ENCODE measurements at places on chromosomes 12 and 14. TPM values are rescaled to one million over a fixed set of nuclear protein-coding genes. Genes with fewer than 3 reads are reported as not detected.

The ATL1 gene
- 1.6 TPM for total RNA-seq

The PCNX1 gene
- 35.2 TPM for total RNA-seq

DNA sequence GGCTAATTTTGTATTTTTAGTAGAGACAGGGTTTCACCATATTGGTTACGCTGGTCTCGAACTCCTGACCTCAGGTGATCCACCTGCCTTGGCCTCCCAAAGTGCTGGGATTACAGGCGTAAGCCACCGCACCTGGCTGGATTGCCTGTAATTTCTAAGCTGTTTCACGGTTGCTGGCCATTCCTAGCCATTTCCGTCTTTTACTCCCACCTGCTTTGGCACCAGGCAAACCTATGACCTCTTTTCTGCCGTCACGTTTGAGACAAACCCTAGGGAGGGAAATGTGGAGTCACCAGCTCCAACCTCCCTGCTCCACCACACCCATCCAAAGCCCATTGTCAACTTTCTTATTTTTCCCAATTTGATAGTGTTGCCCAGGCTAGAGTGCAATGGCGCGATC, 1.2 kb downstream of the GPR132 start:
- no peak for DNase-seq

GRCh38 chr14:67857778-67858350, 38.3 kb downstream of the RAD51B start:
- DNase-seq = no peak

The KERA gene
- total RNA-seq = not detected

- DNase-seq = no peak
Observed at GRCh38 chr12:77060136-77060882, 5.1 kb downstream of the E2F7 start.

- no peak for DNase-seq
Observed at GRCh38 chr12:38386205-38386985, 69.8 kb downstream of the ALG10B start.

GRCh38 chr14:61048640-61049039, 67.6 kb downstream of the SLC38A6 start:
- DNase-seq = no peak

DNA sequence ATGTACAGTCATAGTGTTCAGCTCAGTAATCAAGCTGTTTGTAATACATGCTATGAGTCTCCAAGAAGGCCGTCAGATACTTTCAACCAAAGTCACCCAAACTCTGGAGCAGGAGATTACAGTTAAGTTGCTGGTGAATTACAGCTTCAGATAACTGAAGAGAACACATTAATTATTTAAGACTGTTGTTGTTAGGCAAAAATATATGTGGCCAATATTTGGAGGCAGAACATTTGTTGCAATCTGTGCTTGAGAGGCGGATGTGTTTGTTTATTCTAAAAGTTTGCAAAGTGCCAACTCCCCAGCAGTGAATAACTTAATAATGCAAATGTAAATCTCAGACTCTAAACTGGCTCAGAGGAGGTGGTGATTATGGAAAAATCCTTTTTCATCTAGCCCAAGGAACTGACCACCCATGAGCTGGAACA, 300.7 kb upstream of the TBX3 start:
- no peak for DNase-seq

GRCh38 chr12:79381248-79382208, 309.2 kb downstream of the PAWR start:
- no peak for DNase-seq

The SNRPF gene
- total RNA-seq = 10.7 TPM

DNA sequence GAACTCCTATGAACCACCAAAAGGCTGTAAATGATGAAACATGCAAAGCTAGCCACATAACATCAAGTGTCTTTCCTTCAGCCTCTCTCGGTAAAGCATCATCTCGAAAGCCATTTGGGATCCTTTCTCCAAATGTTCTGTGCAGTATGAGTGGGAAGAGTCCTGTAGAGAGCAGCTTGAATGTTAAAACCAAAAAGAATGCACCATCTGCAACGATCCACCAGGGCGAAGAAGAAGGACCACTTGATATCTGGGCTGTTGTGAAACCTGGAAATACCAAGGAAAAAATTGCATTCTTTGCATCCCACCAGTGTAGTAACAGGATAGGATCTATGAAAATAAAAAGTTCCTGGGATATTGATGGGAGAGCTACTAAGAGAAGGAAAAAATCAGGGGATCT, 61.2 kb downstream of the ATG14 start:
- DNase-seq = no peak

The PLA2G1B gene
- not detected for total RNA-seq

The NANOG gene
- total RNA-seq = not detected

The ACSM4 gene
- total RNA-seq = not detected

The AQP6 gene
- not detected for total RNA-seq

The TMTC2 gene
- 3.4 TPM for total RNA-seq

All from left ventricle myocardium inferior (tissue), 1 donor.